NCI-H1694 (cell line): ENCODE measurements at places on chromosomes 5 and 9.
A peak's percentile ranks its signal among the peaks of the same experiment; 100 is the strongest.

DNA sequence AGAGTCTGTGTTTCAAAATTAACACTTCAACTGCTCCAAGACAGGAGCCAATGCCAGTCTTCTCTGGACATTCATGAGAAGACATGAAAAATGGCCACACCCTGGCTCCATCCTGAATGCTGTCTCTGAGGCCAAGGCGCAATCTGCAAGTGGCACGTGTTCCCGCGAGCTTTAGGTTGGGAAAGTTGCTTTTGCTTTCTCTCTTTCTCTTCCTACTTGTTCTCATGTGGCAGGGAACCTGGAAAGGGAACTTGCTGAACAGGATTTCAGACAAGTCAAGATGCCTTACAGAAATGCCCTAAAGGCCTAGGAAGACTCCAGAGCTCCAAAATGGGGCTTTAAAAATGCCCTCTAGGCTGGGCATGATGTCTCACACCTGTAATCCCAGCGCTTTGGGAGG is 91.9 kb upstream of the OTULINL start:
- DNase-seq = no peak

- no peak for DNase-seq
Observed at GRCh38 chr5:16787278-16787677, 148.8 kb downstream of the MYO10 start.

DNA sequence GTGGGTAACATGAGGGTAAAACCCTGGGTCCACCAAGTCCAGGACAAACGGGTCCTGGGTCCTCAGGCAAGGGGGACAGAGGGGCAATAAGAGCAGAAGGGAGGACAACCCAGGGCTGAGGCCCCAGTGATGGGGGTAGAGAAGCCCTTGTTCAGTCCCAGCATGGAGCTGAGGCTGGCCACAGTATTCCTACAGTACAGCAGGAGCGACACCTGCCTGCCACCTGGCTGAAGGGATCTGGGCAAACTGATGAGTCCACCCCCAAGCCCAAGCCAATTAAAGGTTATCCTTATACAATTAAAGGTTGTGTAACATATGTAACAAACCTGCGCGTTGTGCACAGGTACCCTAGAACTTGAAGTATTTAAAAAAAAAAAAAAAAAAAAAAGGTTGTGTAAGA is 97.7 kb upstream of the LRRTM2 start:
- DNase-seq = no peak

GRCh38 chr9:38234479-38235170 is 157.9 kb upstream of the ALDH1B1 start:
- DNase-seq = no peak

- peak; percentile 70 for DNase-seq
Observed at GRCh38 chr5:116137544-116138378, 52.9 kb downstream of the COMMD10 start.

GRCh38 chr9:764105-764524 is 77.4 kb upstream of the DMRT1 start:
- DNase-seq = peak; percentile 44

- no peak for DNase-seq
Observed at GRCh38 chr5:67004730-67005350, 191.8 kb downstream of the CD180 start.

DNA sequence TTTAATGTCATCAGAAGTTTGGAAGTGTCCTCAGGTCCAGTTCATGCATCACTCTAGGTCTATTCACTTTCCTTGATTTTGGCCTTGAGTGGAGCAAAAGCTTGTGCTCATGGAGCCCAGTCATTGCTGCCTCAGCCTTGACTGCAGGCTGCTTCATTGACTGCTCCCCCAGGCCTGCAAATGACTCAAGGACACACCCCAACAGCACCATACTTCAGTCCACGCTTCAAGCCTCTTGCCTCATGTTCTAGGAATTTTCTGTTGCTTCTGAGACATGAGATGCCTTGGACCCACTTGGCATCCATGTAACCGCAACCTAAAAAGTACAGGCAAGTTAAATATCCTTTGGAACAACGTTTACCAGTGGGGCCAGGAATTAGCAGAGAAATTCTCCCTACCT is 193.7 kb downstream of the PIK3R1 start:
- no peak for DNase-seq

DNA sequence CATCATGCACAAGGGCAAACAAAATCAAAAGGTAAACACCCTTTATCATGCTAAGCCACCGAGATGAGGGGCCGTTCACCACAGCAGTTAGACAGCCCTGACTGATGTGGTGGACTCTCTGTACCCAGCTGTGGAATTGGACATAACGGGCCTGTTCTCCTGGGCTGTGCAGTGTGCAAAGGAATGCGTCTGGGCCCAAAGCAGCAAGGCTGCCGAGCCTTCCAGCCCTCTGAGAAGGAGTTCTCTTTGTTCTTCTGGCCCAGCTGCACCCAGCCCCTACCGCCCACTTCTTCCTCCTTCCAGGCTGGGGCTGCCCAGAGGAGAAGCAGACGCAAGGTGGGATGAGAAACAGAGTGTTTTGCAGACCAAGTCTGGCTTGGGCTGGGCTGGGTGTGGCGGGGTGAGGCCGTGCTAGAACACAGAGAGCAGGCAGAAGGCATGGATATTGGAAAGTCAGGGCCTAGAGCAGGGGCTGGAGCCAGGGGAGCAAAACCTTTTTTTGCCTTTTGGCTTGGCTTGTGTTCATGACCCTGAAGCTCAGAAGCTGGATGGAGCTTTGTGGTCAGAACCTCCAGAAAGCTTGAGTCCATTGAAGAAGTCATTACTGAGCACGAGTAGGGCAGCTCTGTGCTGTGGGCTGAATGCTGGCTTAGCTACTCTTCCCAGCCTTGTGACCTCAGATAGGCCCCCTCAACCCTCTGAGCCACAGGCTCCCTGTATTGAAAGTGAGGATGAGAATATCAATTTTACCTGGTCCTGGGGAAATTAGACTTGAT is 49.8 kb upstream of the SH3PXD2B start:
- DNase-seq = no peak

- peak; percentile 72 for DNase-seq
Observed at GRCh38 chr9:120619751-120620655, 40.0 kb upstream of the CDK5RAP2 start.
